Activated gamma-delta T cell treated with Interleukin-2 at 50 U/mL for 16 hours (primary cell): ENCODE measurements at places on chromosomes 12 and 14.
A peak's percentile ranks its signal among the peaks of the same experiment; 100 is the strongest.

DNA sequence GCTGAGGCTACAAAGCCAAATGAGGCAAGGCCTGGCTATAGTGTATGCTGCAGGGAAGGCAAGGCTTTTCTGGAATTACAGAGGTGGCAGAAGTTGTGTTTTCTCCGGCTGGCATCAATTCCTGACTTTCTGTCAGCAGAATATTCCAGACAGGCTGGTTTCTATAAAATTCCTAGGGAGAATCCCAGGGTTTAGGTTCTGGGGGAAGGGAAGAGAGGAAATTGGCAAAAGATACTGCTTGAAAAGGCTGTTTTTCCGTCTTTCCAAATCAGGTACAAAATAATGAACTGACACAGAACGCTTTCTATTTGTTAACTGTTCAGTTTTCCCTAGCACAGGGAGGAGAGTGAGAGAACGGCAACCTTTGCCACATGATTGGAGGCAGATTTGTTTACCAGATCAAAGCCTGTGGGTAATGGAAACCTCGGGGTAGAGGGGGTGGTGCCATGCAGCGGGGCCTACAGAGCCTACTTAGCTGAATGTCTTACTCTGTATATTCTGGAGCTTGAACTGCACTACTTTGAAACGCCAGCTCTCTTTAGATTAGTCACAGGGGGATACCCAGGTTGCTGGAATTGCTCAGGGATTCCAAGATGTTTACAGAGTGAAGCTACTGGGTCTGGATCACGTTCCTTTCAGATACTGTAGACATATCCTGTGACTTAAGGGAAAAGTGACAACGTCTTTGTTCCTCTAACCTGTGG lies 65.8 kb upstream of the DACT1 start:
- no peak for DNase-seq

- DNase-seq, result no peak
Observed at GRCh38 chr14:68263563-68264259, 444.1 kb downstream of the RAD51B start.

DNA sequence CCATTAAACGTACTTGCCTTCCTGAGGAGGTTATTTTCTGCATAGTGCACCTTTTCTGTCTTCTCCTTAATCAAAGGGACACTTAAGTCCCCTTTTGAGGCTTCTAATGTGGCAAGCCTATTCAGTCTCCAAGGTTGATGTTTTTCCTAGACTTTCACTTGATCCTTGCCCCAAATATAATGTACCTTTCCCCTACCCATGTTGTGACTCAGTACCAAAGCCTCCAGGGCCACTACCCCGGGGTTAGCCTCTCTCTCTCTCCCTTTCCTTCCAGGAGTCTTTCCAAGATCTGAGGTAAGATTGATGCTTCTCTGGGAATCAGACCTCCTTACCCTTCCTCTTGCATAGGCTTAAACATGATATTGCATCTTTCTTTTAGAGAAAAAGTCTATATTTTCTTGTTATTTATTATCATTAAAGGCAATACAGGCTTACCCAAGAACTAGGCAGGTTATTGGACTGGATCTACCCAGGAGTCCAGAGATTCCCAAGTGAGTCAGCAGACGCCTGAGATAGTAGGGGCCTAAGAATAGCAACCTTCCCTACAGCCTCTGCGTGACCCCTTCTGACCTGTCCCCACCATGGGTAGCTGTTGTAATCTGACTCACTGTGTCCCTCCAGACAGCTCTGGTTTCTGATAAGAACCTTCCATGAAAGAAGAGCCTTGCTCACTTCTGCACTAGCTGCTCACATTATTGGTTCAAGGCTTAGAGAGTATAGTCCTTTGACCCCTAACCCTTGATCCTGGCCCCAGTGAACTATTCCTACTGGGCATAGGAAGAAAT lies 172.9 kb downstream of the ZFP36L1 start:
- DNase-seq, result no peak

- no peak for DNase-seq
Observed at GRCh38 chr14:102095231-102095870, 8.5 kb upstream of the HSP90AA1 start.

DNA sequence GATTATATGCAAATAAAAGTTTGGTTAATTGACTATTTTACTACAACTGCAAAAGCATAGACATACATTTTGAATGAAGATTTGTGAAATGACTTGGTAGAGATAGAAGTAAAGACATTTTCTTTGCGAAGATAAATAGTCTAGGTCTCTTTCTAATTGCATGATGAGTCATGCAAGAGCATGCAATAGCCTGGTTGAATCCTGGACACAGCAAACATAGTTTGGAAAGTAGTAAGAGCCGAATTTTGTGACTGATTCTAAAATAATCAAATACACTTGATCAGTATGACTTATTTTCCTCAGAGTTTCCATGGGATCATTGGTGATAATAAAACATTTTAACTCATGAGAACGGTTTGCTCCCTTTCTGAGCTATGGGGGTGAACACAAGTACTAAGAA lies 27.7 kb upstream of the CAND1 start:
- no peak for DNase-seq

DNA sequence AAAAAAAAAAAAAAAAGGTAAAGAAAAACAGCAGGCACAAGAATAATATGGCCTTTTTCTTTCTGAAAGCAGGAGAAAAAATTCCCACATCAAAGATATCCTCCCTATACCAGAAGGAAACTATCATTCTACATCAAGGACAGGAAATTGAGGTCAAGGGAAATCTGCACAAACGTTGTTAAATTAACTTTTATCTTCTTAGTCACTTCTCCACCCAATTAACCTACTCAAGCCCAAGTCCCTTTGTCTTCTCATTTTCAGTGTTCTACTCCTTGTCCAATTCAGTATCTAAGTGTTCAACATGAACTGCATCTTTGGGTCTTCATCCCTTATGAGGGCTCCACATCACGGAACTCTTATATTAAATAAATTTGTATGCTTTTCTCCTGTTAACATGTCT lies 15.7 kb downstream of the NDUFA12 start:
- DNase-seq, result no peak

GRCh38 chr12:9796346-9796745 lies 30.9 kb upstream of the KLRF1 start:
- DNase-seq, result no peak

- no peak for DNase-seq
Observed at GRCh38 chr14:103501041-103501870, 21.4 kb downstream of the CKB start.

GRCh38 chr12:50249464-50250182 lies 33.7 kb downstream of the LIMA1 start:
- no peak for DNase-seq

GRCh38 chr12:80821513-80822000 lies 104.8 kb downstream of the MYF5 start:
- DNase-seq, result no peak

GRCh38 chr12:108856428-108857157 lies 790 bp downstream of the SSH1 start:
- peak; percentile 48 for DNase-seq

GRCh38 chr12:131331148-131331750 lies 377.5 kb downstream of the ADGRD1 start:
- no peak for DNase-seq

DNA sequence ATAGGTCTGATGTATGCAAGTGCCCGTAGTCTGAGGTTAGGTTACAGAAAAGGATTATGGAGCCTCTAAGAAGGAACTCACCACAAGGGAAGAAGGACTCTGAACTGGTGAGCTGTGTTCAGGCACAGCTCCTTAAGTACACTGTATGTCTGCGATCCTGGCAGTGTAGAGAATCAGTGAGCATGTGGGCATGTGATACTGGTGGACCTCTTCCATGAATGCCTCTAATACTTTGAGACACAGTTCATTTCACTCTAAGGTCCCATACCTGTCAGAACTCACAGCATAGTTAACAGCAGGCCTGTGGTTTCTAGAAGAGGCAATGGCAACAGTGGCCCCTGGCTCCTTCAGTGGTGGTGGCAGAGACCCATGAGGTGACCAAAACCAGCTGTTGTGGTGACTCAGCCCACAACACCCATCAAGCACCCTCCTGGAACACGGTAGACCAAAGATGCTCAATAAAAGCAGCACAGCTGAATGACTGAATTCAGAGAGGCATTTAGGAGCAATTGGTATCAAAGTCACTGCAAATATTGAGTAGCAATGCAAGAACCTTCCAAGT lies 6.9 kb upstream of the OR6J1 start:
- no peak for DNase-seq

DNA sequence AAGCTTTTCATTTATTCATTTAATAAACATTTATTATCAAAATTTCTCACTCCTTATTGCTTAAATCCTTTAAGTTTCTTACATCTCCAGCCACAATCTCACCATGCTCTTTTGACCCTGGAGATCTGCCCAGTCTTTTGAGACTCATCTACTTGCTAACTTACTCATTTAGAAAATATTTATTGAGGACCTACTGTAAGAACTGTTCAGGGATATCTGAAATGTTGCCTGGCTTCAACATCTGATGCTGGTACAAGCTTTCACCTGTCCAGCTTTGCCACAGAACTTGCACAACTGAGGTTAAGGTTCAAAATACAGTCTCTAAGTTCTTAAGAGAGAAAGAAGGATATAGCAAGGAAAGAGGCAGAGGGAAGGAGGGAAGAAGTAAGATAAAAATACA lies 17.5 kb upstream of the GXYLT1 start:
- DNase-seq, result no peak

- no peak for DNase-seq
Observed at GRCh38 chr12:7207866-7208625, 18.6 kb downstream of the PEX5 start.

GRCh38 chr12:109997393-109997792 lies 1.2 kb upstream of the GIT2 start:
- DNase-seq, result no peak

DNA sequence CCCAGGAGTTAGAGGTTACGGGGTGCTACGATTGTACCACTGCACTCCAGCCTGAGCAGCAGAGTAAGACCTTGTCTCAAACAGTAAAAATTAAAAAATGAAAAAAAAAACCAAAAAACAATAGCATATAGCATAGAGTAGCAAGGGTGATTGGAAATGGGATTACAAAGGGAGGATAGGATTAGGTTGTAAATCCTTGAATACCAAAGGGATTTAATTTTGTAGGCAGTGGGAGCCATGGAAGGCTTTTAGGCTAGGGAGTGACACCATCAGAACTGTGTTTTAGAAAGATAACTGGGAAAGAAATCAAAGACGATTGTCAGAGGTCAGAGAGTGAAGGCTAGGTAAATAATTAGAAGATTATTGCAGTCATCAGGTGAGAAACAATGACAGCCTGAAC lies 2.8 kb upstream of the SGPP1 start:
- DNase-seq, result no peak
